ENCODE measurements at places on chromosomes 6 and 20. TPM values are rescaled to one million over a fixed set of nuclear protein-coding genes. Genes with fewer than 3 reads are reported as not detected.

The SULF2 gene
- 1.2 TPM for total RNA-seq

The SLC22A7 gene
- total RNA-seq, result not detected

The PBOV1 gene
- not detected for total RNA-seq

The TP53INP2 gene
- total RNA-seq, result 2.3 TPM

The PHF20 gene
- total RNA-seq, result 53.8 TPM

The RIPOR2 gene
- 26.5 TPM for total RNA-seq

The NKX2-4 gene
- not detected for total RNA-seq

The BYSL gene
- 79.6 TPM for total RNA-seq

DNA sequence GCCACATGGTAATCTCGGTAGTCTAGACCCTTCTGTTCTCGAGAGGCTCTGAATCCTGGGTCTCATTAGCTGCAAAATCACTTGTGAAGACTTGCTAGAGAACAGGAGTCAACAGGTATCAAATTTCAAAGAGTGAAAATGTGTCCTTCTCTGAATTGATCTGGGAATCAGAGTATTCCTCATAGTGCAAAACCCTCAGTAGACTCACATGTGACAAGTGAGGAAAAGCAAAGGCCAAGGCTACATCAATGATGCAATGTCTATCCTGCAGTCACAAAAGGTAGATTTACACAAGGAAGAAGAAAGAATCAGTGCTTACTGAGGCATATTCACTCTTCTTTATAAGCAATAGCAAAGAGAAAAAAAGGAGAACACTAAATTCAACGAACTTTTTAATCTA, 1220.0 kb upstream of the GJE1 start:
- no peaks in the 10 kb centered on the region for H3K36me3 ChIP-seq
- H3K27me3 ChIP-seq, result no peaks in the 10 kb centered on the region
- no peak overlapping the region for H3K27ac ChIP-seq

- H3K27me3 ChIP-seq, result peaks cover 30% of the 10 kb centered on the region
- H3K4me3 ChIP-seq, result no peak overlapping the region
- no peak for DNase-seq
- H3K36me3 ChIP-seq, result no peaks in the 10 kb centered on the region
These were observed 6.0 kb upstream of the CMTR1 start for GRCh38 chr6:37426945-37427510.

DNA sequence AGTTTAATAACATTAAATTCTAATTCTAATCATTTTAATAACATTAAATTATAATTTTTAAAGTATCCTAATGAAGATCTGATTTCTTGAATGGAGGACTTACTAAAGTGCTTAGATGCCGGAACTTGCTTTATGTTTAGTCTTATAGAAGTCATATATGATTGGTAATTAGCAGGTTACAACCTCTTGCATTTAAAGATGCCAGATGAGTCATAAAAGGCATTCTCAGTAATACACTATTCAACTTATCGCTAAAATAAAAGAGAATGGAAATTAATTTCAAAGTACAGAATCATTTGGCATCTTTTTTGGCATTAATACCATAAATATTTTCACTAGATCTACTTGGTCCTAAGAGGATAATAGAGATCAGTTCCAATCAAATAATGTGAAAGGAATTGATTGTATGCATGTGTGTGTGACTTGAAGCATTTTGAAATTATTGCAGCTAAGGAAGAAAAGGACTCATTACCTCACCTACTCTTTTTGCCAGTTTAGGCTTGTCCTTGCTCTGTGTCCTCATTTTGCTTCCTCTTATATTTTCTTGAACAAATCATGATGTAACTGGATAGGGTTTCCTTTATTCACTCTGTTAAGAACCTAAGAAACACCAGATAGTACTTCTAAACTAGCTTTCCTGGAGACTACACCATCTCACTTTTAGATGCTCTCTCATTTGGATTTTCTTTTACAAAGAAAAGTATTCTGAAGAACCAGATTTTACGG, 2.7 kb downstream of the COL21A1 start:
- H3K36me3 ChIP-seq, result no peaks in the 10 kb centered on the region
- H3K4me3 ChIP-seq, result no peak overlapping the region
- no peak overlapping the region for H3K27ac ChIP-seq
- no peaks in the 10 kb centered on the region for H3K4me1 ChIP-seq

- peak overlapping the region; percentile 91 for H3K4me3 ChIP-seq
- H3K27ac ChIP-seq, result peak overlapping the region; percentile 51
- no peak for DNase-seq
These were observed 622 bp upstream of the KIZ start for GRCh38 chr20:21125072-21125848.

DNA sequence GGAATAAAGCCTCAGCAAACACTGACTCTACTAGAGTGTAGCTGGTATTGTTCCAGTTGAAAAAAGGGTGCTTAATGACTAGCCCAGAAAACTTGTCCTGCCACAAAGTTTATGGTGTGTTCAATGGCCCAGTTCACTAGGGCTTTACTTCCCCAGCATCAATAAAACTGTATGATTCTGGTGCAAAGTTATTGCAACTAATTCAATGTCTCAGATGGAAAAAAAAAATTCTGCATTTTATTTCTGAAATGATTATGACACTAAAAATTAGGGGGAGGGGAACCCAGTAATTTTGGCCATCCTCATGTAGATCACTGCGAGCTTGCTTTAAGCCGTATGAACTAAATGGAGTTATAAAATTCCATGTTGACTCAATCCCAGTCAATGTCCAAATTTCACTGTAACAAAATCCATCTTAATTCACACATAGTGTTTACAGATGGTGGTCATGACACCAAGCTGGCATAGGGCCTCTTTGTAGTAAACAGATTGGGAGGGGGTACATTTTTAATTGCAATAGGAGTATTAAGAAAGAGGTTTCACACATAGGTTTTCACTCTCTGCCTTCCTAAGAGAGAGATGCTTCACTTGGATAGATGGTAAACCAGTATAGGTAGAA, 41.2 kb downstream of the PTPRK start:
- H3K27me3 ChIP-seq, result no peaks in the 10 kb centered on the region
- H3K4me1 ChIP-seq, result peaks cover 5% of the 10 kb centered on the region
- no peak for DNase-seq

- no peak for DNase-seq
- no peaks in the 10 kb centered on the region for H3K27me3 ChIP-seq
- no peak overlapping the region for H3K27ac ChIP-seq
- no peaks in the 10 kb centered on the region for H3K36me3 ChIP-seq
These were observed 518.1 kb downstream of the TFAP2A start for GRCh38 chr6:9896806-9897205.

- peak overlapping the region; percentile 62 for H3K27ac ChIP-seq
- peaks cover 15% of the 10 kb centered on the region for H3K4me1 ChIP-seq
- H3K36me3 ChIP-seq, result no peaks in the 10 kb centered on the region
- no peak overlapping the region for H3K4me3 ChIP-seq
- no peak for DNase-seq
These were observed 230.6 kb downstream of the TSHZ2 start for GRCh38 chr20:53202777-53203176.

GRCh38 chr6:15874821-15875220, 212.0 kb upstream of the DTNBP1 start:
- H3K4me1 ChIP-seq, result peaks cover 15% of the 10 kb centered on the region
- no peaks in the 10 kb centered on the region for H3K36me3 ChIP-seq
- no peak for DNase-seq
- H3K27me3 ChIP-seq, result peaks cover 4% of the 10 kb centered on the region
- no peak overlapping the region for H3K27ac ChIP-seq

GRCh38 chr6:16136621-16137450, 8.0 kb downstream of the MYLIP start:
- H3K27ac ChIP-seq, result peak overlapping the region; percentile 93
- H3K36me3 ChIP-seq, result peaks cover 42% of the 10 kb centered on the region
- peaks cover 60% of the 10 kb centered on the region for H3K4me1 ChIP-seq
- H3K27me3 ChIP-seq, result no peaks in the 10 kb centered on the region
- peak; percentile 71 for DNase-seq
- peak overlapping the region; percentile 71 for H3K4me3 ChIP-seq

DNA sequence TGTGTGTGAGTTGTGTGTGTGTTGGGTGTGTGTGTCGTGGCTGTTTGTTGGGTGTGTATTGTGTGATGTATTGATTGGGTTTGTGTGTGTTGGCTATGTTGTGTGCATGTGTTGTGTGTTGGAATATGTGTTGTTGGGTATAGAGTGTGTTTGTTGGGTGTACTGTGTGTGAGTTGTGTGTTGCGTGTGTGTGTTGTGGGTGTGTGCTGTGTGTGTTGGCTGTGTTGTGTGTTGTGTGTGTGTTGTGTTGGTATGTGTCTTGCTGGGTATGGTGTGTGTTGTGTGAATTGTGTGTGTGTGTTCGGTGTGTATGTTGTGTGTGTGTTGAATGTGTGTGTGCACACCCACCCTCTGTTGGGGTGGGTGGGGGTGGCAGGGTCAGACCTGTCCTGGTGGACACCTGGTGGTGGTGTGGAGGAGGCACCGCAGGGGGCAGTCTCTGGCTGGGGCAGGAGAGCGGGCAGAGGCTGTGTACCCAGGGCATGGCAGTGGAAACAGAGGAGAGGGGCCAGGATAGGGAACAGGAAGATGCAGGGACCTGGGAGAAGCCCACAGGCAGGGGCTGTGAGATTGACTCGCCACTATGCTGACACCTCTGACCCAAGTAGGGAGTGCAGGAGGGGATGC, 25.5 kb upstream of the PXDC1 start:
- DNase-seq, result no peak
- no peaks in the 10 kb centered on the region for H3K4me1 ChIP-seq
- no peaks in the 10 kb centered on the region for H3K27me3 ChIP-seq
- H3K36me3 ChIP-seq, result no peaks in the 10 kb centered on the region

- no peaks in the 10 kb centered on the region for H3K36me3 ChIP-seq
- DNase-seq, result no peak
- H3K4me1 ChIP-seq, result no peaks in the 10 kb centered on the region
- H3K27ac ChIP-seq, result no peak overlapping the region
These were observed 1666.3 kb downstream of the HACE1 start for GRCh38 chr6:103193413-103193812.

- peaks cover 65% of the 10 kb centered on the region for H3K36me3 ChIP-seq
- no peaks in the 10 kb centered on the region for H3K27me3 ChIP-seq
- DNase-seq, result peak; percentile 30
- H3K4me3 ChIP-seq, result no peak overlapping the region
- no peak overlapping the region for H3K27ac ChIP-seq
These were observed 263.4 kb downstream of the UTRN start for GRCh38 chr6:144548536-144548935.

All from activated CD4-positive, alpha-beta T cell treated with anti-CD3 and anti-CD28 coated beads, Interleukin-2, amount 10 ng/mL, durations not matched to agents 24 days and 14 days (primary cell).